ENCODE measurements at places on chromosomes 3 and 15.

DNA sequence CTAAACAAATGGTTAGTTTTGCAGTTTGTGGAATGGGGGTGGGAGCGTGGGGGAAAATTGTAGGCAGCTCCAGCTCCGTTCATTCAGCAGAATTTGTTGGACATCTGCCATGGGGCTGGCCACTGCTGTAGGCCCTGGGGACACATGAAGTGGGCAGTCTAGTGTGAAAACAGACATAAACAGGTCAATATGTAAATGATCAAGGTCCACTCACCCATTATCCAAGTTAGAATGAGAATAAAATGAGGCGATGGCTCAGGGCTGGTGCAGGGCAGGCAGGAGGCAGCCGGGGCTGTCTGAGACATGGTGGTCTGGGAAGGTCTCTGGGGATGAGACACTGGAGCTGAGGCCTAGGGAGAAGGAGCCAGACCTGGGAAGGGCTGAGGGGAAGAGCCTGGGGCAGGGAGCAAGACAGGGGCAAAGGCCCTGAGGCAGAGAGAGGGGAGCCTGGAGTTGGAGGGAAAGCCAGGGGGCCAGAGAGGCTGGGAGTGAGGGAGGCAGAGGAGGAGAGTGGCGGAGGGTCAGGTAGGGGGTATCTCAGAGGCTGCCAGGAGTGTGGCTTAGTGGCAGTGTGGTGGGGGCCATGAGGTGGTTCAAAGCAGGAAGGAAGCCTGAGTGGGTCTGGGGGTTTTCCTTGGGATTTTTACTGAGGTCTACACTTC lies 6.2 kb upstream of the SLC6A6 start:
- no peak for DNase-seq

GRCh38 chr15:80779658-80780415 lies 667 bp downstream of the CEMIP start:
- peak; percentile 9 for DNase-seq

DNA sequence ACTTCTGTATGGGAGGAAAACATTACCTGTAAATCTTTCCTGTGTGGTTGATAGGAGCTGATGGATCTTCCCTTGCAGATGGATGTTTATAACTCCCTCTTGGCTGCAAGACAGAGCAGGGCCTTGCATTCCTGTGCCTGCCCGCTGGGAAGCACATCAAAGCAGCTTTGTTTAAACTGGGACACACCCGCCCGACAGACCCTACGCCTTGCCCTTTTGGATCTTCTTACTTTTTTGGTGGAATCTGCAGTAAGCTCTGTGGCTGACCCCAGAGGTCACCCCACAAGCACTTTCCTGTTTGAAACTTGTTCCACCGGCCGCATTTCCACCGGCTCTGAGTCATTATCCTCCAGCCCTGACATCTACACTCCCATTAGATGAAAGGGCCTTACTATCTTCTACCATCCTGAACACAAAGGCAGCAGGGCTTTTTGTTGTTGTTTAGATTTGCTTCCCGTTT lies 244.1 kb upstream of the STT3B start:
- DNase-seq: peak; percentile 39

GRCh38 chr3:24305795-24306467 lies 188.7 kb downstream of the THRB start:
- no peak for DNase-seq

DNA sequence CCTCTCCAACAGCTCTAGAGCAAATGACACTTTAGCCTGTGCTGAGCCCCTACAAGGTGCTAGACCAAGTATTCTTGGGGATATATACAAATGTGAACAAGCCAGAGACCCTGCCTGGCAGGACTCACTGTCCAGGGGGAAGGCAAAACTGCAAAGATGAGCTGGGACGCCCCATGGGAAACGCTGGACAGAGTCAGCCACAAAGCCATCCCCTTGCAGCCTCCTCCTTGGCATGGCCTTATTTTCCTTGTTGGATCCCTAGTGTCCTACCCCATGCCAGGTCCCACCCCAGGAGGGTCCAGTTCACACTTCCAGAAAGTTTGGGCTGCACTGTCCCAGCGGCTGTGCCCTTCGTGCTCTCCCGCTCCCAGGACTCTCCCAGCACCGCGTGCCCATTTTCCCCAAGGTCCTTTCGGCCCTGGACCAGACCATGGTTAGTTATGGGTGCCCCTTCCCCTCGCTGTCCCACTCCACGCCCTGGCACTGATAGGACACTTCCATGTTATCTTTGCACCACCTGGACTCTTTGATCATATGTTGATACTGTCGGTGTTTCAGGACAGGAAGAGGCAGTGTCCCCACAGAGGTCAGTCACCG lies 5.8 kb upstream of the NRROS start:
- DNase-seq: no peak

Measured in stimulated activated naive CD8-positive, alpha-beta T cell treated with anti-CD3 and anti-CD28 coated beads, Interleukin-15, amount 100 ng/mL, for 72 hours (primary cell).